CD4-positive, alpha-beta T cell treated with Interleukin-21 for 1 hour (primary cell): ENCODE measurements at places on chromosomes 7 and 10.

DNA sequence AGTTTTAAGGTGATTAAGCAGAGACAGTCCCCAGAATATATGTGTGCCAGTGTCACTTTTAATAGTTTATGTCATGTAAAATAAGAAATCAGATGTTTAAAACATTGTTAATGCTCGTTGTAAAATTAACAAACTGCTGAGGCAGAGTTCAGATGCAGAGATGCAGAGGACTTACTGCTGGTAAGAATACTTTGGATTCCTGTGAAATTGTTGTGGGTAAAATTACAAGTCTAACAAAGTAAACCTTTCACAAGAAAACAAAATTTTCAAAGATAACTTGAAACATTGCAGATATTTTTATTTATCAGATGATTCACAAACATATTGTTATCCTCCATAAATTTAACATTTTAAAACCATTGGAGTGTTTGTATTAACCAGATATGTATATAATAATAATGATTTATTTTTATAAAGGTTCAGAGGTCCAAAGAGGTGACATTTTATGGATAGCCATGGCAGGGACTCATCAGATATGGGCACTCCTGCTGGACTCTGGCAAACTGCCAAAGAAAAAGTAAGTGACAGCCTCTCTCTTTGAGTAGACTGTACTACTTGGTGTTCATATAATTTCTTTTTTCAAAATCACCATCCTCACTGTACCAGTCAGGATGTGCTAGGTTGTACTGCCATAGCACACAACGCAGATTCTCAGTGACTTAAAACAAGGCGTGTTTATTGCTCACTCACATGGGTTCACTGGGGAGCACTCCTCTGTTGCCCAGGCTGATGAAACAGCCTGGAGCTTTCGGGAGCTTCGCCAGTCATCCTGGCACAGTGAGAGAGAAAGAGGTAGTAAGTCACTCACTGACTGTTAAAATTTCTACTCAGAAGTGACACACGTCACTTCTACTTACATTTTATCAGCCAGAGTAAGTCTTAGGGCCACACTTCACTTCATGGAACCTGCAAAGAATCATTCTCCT lies 43.5 kb downstream of the NHLRC2 start:
- DNase-seq, result no peak

DNA sequence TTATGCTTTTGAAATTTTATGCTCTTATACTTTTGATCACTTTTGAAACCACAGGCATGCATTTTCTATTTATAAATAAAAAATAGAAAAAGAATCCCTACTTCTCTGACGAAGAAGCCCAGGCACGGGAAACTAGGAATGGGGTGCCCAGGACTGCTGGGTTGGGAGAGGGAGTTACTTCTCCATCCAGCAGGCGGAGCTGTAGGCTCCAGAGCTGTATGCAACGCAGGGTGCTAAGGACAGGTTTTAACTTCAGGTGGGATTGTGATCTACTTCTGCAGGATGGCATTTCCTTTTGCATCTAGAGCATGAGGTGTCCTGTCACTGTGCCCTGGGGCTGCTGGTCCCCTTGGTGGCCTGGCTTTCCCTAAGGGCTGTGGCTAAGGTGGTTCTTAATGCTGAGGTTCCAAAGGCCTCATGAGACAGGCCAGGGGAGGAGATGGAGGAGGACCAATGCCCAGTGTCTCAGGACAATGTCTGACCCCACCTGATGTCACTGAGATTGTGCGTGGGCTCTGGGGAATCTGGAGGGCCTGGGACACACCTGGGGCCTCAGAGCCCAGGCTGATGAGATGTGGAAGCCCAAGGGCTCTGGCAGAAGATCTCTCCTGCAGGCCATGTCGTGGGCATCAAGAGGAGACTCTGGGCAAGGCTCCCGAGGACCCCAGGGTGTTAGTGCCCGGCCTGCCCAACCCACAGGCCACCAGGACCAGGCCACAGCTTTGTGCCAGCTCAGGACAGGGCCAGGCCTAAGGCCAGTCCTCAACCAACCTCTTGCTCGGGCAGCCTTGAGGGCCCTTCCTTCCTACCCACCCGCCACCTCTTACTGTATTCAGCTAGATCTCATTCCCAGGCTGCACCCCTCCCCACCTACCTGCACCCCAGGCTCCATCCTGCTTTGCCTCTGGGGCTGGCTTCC lies 507 bp downstream of the CCDC201 start:
- no peak for DNase-seq

DNA sequence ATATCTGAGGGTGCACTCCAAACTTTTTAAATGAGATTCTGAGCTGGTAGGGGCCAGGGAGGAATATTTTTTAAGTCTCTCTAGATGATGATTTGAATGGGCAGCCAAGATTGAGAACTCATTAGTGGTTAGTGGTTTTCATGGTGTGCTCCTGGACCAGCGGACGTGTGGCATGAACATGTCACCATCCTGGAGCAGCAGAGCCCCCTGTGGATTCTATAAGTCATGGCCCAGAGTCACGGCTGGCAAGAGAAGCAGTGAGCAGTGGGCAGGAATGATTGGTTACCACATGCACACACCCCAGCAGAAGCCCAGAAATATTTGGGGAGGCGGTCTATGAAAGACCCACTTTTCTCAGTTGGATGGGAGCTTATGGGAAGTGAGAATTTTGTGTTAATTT lies 21.2 kb upstream of the UCN3 start:
- peak; percentile 29 for DNase-seq

DNA sequence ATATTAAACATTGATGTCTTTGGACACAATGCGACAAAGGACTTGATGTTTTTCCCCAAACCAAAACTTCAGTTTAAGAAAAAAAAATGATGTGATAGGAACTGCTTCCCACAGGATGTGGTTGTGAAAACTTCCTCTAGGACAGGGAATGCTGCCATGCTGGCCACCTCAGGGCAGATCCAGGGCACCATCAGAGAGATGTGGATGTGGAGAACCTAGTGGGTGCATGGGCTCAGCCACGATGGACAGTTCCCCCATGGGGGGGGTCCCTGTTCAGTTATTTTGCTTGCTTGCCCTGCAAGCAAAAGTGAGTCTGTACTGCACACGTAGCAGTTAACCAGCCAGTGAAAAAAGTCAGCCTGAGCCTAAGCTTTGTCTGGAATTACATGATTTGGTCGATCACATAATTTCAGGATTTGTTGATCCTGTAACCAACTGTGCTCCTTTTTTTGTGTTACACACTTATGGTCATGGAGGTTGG lies 36.3 kb downstream of the LAMB4 start:
- DNase-seq, result no peak

- DNase-seq, result no peak
Measured at GRCh38 chr7:117630501-117630900, 150.7 kb downstream of the CFTR start.

- no peak for DNase-seq
Measured at GRCh38 chr7:71615017-71615416, 483.1 kb downstream of the GALNT17 start.

DNA sequence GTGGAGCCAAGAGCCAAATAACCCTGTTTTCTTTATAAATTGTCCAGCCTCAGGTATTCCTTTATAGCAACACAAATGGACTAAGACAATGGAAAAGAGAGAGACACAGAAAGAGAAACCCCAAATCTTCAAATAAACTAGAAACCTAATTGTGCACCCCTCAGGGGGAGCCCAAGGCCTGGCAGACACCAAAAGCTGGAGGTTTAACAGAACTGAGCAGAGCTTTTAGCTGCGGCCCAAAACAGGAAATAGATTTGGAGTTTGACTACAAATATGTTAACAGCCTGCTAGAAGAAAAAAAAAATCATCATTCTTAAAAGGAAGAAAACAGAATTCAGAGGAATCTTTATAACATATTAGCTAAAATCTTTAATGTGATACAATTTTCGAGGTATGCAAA lies 1135.0 kb downstream of the GATA3 start:
- no peak for DNase-seq

DNA sequence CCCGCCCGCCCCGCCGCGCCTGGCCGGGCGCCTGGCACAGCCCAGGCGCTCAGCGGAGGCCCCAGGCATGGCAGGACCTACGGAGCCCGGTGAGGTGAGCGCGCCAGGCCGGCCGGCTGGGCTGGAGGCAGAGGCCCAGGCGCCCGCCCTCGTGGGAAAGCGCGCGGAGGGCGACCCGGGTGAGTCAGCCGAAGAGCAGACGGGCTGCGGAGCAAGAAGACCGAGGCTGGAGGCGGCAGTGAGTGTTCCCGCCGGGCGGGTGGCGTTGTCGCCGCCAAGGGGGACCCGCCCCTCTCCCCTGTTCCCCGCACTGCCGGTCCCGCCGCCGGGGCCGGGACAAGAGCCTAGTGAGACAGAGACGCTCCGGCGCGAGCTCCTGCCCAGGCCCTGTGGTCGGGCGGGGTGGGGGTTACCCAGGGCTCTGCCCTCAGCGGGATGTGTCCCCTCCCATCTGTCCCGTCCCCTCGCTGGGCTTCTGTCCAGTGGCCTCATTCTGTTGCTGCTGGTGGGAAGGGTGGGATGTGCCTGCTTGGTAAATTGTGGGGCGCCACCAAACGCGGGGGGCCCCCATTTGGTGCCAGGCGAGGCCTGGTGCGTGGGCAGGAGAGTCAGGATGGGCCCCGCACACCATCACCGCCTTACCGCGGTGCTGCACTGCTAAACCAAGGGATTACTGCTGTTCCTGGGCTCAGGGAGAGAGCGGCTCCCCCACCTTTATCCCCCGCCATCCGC lies 17.0 kb upstream of the NODAL start:
- DNase-seq, result no peak
